Brain pericyte (primary cell): ENCODE measurements at places on chromosomes 6 and 20.
A peak's percentile ranks its signal among the peaks of the same experiment; 100 is the strongest.

DNA sequence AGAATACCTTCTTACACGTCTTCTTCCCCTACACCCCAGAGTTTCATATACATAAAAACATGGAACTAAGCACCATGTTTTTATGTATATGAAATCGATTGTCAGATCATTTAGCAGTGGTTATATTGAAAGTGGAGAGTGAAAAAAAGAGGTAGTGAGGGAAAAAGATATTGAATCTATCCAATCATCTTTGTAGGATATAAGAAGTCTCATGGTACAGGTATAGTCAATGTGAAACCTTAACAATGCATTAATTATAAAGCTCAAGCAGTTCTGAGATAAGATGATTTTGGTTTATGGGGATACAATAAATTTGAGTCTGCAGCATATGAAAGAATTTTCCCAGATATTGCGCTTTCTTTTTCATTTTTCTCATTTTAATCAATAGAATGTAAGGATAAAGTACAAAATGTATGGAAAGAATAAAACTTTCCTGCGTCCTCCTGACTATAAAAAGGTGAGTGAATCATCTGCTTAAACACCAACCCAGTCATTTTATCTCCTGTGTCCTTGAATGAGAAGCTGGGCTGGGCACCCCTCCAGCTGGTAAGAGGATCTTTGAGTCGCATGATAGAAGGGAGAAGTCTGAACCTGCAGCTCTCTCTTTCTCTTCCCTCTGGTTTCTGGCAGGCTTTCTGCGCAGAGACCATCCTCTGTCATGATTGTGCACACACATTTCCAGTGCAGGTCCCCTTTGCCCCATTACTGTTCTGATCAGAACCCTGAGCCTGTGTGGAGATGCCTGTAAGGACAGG, 28.1 kb upstream of the AKIRIN2 start:
- no peak for DNase-seq

GRCh38 chr20:24497851-24498250, 28.4 kb downstream of the SYNDIG1 start:
- peak; percentile 25 for DNase-seq

DNA sequence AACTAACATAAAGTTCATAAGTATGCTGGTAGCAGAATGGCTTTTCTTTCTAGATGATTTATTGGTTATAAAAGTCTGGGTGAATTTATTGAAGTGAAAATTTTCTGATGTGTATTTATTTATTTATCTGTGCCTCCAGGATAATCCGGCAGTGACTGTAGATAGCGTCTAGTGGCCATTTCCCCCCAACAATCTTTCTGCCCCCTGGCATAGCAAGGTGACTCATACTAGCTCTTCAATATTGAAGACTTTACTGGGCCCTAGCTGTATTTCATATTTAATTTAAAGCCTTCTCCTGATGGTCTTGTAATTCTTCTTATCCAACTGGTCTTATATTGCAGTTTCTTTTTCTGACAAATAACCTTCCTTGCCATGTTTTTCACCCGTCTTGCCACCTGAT, 154.1 kb upstream of the SGK1 start:
- DNase-seq = no peak

GRCh38 chr6:91646649-91647048, 1059.8 kb upstream of the MAP3K7 start:
- DNase-seq = no peak

DNA sequence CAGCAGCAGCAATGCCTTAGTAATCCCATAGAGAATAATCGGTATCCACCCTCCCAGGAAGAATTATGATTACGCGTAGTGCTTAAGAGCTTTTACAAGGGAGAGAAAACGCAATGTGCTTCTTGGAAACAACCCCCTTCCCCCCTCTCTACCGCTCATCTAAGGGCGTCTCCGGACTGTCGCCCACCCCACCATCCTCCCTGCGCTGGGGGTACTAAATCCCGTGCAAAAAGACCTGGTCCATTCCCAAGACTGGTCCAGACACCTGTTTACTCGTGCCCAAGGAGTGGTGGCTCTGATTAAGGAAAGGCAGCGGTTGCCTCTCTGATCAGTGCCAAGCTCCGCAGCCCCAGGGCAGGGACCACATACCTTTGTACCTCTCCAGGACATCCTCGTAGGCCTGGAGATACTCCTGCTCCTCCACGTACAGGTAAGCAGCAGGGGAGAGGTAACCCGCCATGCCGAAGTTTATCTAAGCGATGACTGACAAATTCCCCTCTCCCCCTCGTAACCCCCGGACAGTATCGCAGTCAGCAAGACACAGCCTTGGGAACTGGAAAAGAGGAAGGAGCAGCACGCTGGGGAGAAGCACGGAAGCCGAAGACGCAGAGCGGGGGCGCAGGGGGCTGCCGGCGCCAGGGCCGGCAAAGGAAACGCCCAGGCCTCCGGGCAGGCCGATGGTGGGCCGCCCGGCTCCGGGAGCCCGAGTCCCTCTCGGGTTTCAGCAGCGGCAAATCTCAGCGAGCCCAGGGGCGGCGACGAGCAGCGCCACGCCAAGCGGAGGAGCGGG, 112.0 kb upstream of the BEND6 start:
- no peak for DNase-seq

DNA sequence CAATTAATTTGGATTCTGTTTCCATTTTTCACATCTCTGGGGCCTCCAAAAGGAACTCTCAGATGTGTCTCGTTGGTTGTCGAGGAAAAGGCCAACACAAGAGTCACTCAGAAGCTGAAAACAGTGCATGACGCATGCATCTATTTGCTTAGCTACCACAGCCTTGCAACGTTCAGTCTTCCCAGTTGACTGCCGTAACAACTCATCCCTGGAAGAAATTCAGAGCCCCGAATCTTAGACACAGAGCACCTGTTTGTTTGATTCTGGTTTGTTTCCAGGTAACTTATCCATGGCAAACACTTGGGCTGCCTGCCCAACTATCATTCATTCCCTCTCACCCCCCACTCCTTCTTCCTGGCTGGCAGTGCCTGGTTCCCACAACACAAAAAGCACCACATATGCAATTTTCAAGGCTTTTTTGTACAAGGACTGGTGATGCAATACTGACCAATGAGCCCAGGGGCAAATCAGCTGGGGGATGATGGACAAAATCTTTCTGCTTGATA, 60.5 kb downstream of the ZMYND8 start:
- DNase-seq = no peak

DNA sequence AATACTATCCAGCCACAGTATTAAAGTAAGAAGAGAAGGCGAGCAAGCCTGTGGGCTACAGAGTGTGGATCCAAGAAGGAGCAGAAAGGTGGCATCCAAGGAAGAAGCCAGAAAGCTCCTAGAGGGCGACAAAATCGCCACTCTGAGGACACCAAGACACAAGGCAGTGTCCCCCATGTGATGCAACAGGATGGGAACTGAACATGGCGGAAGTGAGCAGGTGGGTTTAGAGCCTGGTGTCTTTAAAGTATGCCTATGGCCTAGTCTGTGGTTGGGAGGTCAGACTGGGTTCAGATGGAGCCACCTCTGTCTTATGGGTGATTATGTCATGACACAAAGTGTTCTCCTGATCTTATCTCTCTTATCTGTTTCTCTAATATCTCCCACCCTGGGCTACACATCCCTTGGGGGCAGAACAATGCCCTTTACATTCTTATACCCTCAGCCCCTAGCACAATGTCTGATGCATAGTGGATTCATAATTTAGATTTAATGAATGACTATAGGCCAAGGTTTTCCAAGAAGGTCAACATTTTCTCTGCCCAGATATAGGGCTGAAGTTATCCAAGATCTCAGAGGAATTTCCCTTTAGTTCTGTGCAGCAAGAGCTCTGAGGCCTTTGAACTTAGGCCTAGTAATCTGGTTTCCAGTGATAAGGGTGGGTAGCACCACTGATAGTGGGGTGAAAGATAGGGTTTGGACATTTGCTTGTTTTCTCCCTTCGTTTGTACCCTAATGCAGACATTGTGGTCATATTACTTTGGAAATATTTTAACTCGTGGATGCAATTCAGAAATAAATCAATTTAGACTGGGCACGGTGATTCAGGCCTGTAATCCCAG, 167.3 kb upstream of the AKIRIN2 start:
- DNase-seq = no peak

DNA sequence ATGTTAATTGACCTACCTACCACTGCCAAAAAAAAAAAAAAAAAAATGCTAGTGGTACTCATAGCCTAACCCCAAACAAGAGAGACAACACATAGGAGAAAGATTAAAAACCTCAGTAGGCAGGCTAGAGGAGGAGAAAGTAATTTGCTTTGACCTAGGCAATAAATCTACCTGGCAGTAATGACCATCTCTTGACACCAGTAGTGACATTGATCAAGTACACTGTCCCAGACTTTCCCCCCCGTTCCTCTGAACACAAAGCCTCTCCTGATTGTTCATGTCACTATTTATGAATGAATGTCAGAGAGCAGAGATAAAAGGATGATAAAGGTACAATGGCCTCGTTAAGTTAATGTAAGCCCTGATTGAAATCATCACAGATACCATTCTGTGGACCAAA, 746.8 kb downstream of the CBLN4 start:
- DNase-seq = no peak

DNA sequence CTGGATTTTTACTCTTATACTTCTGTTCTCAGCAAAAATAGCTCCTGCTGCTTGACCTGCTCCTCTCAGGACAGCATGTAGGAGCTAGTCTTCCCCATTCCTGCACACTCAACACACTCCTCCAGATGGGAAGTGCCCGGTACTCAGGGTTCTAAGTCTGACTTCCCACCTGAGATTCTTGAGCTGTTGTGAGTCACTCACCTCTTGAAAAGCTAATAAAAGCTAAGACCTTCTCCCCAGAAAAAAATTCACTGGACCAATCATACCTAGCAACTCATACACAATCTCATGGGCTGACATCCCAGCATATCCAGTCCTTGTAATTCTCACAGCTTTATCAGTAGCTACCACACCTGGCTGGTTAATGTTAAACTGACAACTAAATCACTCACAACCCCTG, 53.5 kb downstream of the TRPC4AP start:
- DNase-seq = no peak
